ENCODE measurements at places on chromosomes 1 and 21.

GRCh38 chr1:200411406-200412257 is 1.8 kb upstream of the ZNF281 start:
- peaks cover 3% of the 10 kb centered on the region for H3K36me3 ChIP-seq
- H3K4me1 ChIP-seq = peaks cover 26% of the 10 kb centered on the region
- H3K4me3 ChIP-seq = peak overlapping the region; percentile 86
- DNase-seq = peak; percentile 34
- H3K27ac ChIP-seq = no peak overlapping the region

GRCh38 chr1:178470411-178470960 is 26.3 kb downstream of the CLEC20A start:
- H3K27me3 ChIP-seq = no peaks in the 10 kb centered on the region
- H3K4me1 ChIP-seq = no peaks in the 10 kb centered on the region
- H3K4me3 ChIP-seq = no peak overlapping the region

DNA sequence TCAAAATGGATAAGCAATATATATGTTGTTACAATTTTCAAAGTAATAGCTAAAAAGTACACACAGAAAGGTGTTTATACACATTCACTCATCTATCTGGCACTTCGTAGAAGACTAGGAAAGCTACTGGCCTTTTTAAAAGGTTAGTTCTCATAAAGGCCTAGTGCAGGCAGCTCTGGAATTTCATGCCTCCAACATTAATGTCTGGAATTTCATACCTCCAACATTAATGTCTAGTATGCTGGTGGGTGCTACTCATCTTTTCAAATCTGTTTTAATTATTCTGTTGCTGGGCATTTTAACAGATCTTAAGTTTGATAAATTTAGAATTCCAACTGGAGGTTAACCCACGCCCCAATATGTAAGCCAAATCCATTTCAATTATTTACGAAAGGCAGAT is 124.2 kb downstream of the AKT3 start:
- no peaks in the 10 kb centered on the region for H3K27me3 ChIP-seq
- no peak for DNase-seq
- no peaks in the 10 kb centered on the region for H3K4me1 ChIP-seq
- H3K36me3 ChIP-seq = no peaks in the 10 kb centered on the region
- H3K4me3 ChIP-seq = no peak overlapping the region

DNA sequence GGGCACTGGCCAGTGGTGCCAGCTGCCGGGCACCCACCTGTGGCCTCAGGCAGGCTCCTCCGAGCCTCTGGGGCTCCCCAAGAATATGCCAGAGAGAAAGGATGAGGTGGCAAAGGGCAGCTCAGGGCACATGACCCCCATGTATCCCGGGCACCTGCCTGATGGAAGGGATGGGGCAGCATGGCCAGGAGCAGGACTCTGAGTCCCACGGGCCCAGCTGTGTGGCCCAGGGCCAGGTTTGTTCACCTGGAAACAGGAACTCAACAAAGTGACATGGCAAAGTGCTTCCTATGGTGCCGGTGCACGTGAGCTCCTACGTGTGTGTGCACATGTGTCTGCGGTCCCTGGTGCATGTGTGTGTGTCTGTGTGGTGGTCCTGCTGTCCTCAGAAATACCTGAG is 9.5 kb upstream of the GPR153 start:
- H3K4me3 ChIP-seq = no peak overlapping the region
- H3K36me3 ChIP-seq = no peaks in the 10 kb centered on the region
- H3K27ac ChIP-seq = no peak overlapping the region
- H3K27me3 ChIP-seq = no peaks in the 10 kb centered on the region

GRCh38 chr1:214445199-214445598 is 106.2 kb downstream of the PTPN14 start:
- DNase-seq = no peak
- H3K27me3 ChIP-seq = no peaks in the 10 kb centered on the region
- H3K36me3 ChIP-seq = no peaks in the 10 kb centered on the region

DNA sequence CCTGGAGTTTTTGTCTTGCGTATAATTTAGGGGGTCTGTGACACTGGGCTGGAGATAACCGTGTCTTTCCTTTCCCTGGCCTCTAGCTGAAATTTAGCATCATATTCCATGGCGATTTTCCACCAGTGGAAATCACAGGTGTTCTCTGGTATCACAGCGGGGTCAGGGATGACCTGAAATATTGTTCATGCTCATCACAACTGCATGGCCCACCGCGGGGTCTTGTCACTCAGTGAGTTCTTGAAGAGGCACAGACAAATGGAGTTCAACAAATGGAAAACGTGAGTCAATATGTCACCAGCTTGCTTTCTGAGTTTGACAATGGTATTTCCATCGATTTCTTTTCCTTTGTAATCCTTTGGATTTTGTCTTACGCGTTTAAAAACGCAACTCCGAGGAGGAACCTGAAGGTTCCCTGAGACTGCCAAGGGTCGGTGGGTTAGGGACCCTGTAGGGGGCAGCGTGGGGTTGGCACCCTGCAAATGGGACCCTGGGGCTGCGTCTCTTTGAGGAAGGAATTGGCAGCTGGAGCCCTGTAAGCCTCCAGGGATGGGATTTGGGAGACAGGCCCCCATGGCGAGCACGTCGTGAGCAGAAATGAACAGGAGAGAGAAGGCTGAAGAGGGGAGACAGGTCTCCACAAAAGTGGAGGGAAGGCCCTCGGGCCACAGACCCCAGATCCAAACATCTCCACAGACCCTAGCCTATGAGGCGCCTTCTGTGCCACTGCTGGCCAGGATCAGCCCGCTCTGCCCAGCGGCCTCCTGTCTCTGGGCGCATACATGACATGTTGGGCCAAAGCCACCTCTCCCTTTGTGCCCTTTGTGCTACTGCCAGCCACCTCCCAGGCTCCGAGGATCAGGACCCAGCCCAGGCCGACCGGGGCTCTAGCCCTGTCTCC is 32.1 kb upstream of the RUNX3 start:
- H3K27me3 ChIP-seq = no peaks in the 10 kb centered on the region
- H3K27ac ChIP-seq = no peak overlapping the region
- no peak overlapping the region for H3K4me3 ChIP-seq
- no peaks in the 10 kb centered on the region for H3K36me3 ChIP-seq
- peak; percentile 57 for DNase-seq

- H3K36me3 ChIP-seq = no peaks in the 10 kb centered on the region
- H3K4me1 ChIP-seq = no peaks in the 10 kb centered on the region
- H3K27ac ChIP-seq = no peak overlapping the region
- H3K4me3 ChIP-seq = no peak overlapping the region
- H3K27me3 ChIP-seq = no peaks in the 10 kb centered on the region
Observed at GRCh38 chr1:88274431-88274830, 409.6 kb upstream of the PKN2 start.

GRCh38 chr1:32813941-32814739 is 3.0 kb downstream of the YARS1 start:
- no peaks in the 10 kb centered on the region for H3K36me3 ChIP-seq
- no peak for DNase-seq
- H3K27me3 ChIP-seq = no peaks in the 10 kb centered on the region
- no peak overlapping the region for H3K4me3 ChIP-seq
- H3K4me1 ChIP-seq = peaks cover 20% of the 10 kb centered on the region
- H3K27ac ChIP-seq = no peak overlapping the region

GRCh38 chr1:170741678-170742077 is 77.7 kb downstream of the PRRX1 start:
- H3K4me3 ChIP-seq = no peak overlapping the region
- DNase-seq = no peak
- H3K4me1 ChIP-seq = no peaks in the 10 kb centered on the region
- H3K36me3 ChIP-seq = no peaks in the 10 kb centered on the region

- no peak overlapping the region for H3K27ac ChIP-seq
- H3K4me3 ChIP-seq = no peak overlapping the region
- no peaks in the 10 kb centered on the region for H3K27me3 ChIP-seq
- no peak for DNase-seq
- H3K4me1 ChIP-seq = peaks cover 22% of the 10 kb centered on the region
Observed at GRCh38 chr1:200874694-200875093, 1.9 kb downstream of the GPR25 start.

DNA sequence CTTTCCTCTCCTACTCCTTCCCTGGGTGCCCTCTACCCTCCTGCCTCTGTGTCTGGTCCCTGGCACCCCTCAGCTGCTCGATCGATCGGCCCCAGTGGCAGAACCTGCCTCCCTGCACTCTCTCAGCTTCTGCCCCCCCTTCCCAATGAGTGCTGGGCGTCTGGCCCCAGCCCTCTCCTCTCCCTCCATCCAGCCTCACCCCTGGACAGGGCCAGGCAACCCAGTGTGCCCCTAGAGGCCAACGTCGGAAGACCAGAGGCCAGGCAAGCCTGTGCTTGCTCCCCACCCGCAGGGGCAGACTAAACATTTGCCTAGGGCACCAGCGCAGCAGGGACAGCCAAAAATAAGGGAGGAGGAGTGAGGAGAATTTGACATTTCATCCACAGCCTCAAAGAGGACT is 43.5 kb downstream of the LGR6 start:
- H3K27ac ChIP-seq = no peak overlapping the region
- H3K27me3 ChIP-seq = no peaks in the 10 kb centered on the region
- DNase-seq = peak; percentile 83
- H3K4me1 ChIP-seq = peaks cover 16% of the 10 kb centered on the region
- H3K36me3 ChIP-seq = no peaks in the 10 kb centered on the region

DNA sequence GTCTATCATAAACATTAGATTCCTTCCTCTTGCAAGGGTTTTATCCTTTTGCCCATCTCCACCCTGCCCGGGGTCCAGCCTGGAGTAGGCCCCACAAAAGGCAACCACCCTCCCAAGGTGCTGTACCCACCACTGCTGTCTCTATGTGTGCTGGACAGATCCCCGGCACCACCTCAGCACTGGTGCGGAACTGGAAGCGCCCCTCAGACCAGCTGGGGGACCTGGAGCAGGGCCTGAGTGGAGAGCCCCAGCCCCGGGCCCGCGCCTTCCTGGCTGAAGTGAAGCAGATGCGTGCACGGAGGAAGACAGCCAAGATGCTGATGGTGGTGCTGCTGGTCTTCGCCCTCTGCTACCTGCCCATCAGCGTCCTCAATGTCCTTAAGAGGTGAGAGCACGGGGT is 5.9 kb downstream of the HCRTR1 start:
- H3K27me3 ChIP-seq = peaks cover 9% of the 10 kb centered on the region
- no peaks in the 10 kb centered on the region for H3K4me1 ChIP-seq
- no peaks in the 10 kb centered on the region for H3K36me3 ChIP-seq
- no peak overlapping the region for H3K27ac ChIP-seq
- no peak overlapping the region for H3K4me3 ChIP-seq
- DNase-seq = no peak

DNA sequence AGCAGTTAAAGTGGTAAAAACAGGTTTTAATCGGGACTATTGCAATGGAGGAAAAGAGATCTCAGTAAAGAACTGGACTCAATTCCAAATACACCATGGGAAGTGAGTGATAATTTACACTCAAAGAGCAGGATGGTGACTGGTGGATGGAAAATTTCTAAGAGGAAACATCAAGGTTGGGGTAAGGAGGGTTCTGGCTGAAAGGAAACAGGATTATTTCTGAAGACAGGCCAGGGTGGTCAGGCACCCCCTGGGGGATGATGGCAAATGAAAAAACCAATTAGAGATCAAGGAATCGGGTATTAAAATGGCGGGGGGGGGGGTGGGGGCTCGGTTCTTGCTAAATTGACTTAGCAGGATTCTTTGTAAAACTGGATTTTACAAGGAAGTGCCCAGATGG is 12.3 kb upstream of the HSD11B1 start:
- H3K4me3 ChIP-seq = no peak overlapping the region
- peaks cover 26% of the 10 kb centered on the region for H3K27me3 ChIP-seq
- no peaks in the 10 kb centered on the region for H3K36me3 ChIP-seq
- DNase-seq = no peak
- H3K27ac ChIP-seq = no peak overlapping the region

DNA sequence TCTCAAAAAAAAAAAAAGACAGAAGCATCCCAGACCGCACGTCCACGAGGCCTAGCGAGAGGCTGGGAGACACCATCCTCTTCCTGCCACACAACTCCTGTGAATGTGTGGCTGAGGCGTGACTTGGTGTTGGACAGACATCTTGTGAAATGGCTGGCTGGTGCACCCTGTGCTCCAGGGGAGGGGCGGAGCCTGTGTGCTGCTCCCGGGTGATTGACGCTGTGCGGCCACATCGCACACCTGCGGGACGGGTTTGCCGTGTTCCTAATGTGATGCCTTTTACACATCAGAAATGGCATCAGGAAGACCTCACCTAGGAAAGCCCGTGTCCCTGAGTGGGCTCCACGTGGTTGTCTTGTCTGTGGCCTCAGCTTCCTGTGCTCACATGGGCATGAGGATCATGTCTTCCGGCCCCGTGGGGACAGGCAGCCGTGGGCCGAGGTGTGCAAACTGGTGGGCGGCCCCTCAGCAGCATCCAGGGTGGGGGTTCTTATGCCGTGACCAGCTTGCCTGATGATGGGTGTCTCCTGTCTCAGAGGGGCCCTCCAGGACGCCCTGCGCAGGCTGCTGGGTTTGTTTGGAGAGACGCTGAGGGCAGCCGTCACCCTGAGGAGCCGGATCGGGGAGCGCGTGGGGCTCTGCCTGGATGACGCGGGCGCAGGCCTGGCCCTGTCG is 64.4 kb downstream of the PCNT start:
- H3K27ac ChIP-seq = no peak overlapping the region
- no peaks in the 10 kb centered on the region for H3K36me3 ChIP-seq
- DNase-seq = no peak
- no peak overlapping the region for H3K4me3 ChIP-seq

- no peak overlapping the region for H3K27ac ChIP-seq
- no peaks in the 10 kb centered on the region for H3K36me3 ChIP-seq
- H3K27me3 ChIP-seq = peaks cover 53% of the 10 kb centered on the region
- no peak for DNase-seq
- peaks cover 10% of the 10 kb centered on the region for H3K4me1 ChIP-seq
Observed at GRCh38 chr1:32899586-32900296, 1.4 kb downstream of the TMEM54 start.

DNA sequence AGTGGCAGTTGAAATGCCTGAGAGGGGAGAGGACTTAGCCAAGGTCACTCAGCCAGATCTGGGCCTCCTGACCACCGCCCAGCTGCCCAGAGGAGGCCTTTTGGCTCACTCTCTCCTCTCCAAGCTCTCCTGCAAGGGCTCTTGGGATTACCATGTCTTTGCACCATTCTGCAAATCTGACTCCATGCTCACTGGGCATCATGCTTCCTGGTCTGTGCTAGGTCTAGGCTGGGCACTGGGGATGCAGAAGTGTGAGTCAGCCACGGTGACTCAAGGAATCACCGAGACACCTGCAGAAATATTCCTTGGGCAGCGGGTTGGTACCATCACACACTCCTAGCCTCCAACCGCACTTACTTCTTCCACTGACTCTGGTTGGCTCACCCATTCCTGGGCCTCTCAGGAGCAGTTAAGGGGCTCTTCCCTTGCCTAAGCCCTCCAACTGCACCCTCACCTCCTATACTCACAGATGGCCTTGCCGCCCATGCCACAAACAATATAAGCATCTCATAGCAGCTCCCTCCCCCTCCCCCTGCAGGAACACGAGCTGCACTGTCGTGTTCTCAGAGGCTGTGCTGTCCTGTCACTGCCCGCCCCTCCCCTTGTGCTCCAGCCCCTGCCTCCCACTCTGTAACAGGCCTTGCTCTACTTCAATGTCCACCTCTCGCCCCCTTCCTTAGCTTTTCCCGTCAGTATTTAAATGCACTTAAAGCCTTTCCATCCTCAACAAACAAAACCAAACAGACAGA is 34.8 kb downstream of the CDCP2 start:
- peaks cover 6% of the 10 kb centered on the region for H3K4me1 ChIP-seq
- peaks cover 14% of the 10 kb centered on the region for H3K27me3 ChIP-seq
- no peak overlapping the region for H3K4me3 ChIP-seq
- no peaks in the 10 kb centered on the region for H3K36me3 ChIP-seq
